CD4-positive, alpha-beta T cell treated with Interleukin-17A for 1 hour (primary cell): ENCODE measurements at places on chromosomes 1 and 21.

DNA sequence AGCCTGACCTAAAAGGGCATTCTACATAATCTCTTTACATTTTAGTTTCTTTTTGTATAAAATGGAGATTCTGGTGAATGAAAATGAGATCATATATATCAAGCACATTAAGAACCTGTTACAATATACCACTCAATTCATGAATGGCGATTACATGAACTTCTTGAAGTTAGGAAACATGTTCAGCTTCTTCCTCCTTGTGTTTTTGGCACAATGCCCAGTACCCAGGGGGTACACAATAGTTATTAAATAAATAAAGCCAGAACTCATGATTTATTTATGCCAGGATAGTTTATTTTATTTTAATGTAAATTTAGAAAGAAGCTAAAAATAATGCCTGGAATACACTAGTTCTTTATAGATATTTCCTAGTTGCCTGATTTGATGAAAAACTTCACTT is 186.0 kb upstream of the PTGFR start:
- DNase-seq, result no peak

DNA sequence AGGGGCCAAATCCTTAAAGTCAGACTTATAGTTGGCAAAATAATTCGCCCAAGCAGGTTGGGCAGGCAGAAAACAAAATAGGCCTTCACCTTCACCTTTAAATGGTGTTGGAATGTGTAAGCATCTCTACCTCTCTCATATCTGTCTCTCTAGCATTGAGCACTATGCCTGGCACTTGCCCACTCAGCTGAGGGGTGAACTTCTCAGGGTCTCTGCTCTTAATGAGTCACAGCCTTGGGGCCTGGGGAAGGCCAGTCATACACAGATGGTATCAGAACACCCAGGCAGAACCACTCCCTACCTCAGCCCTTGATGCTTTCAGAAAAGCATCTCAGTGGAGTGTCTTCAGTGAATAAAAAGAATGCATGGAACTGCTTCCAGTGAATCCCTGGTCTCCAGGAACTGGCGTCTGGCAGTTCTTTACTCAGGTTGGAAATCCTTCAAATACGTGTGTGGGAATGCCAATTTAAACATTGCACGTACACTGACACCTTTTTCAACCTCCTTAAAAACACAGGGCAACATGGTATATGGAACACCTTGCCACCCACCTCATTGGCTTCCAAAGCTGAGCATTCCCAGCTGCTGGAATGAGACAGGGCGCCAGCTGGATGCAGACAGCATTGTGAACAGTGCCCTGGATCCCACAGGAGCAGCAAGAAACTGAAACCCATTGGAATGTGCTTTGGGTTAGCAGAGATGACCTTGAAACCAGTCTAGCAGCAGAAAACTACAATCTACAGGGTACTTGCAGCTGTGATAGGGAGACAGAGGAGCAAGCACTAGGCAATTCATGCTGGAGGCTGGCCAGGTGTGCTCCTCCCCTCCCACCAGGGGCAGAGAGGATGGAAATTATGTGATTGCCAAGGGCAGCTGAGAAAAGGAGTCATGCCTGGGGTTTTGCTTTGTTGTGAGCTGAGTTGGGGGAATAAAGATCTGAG is 30.0 kb downstream of the ZNF697 start:
- DNase-seq, result no peak

GRCh38 chr1:231544943-231545592 is 16.6 kb downstream of the TSNAX start:
- DNase-seq, result no peak

GRCh38 chr1:179968284-179968993 is 13.8 kb downstream of the CEP350 start:
- no peak for DNase-seq

DNA sequence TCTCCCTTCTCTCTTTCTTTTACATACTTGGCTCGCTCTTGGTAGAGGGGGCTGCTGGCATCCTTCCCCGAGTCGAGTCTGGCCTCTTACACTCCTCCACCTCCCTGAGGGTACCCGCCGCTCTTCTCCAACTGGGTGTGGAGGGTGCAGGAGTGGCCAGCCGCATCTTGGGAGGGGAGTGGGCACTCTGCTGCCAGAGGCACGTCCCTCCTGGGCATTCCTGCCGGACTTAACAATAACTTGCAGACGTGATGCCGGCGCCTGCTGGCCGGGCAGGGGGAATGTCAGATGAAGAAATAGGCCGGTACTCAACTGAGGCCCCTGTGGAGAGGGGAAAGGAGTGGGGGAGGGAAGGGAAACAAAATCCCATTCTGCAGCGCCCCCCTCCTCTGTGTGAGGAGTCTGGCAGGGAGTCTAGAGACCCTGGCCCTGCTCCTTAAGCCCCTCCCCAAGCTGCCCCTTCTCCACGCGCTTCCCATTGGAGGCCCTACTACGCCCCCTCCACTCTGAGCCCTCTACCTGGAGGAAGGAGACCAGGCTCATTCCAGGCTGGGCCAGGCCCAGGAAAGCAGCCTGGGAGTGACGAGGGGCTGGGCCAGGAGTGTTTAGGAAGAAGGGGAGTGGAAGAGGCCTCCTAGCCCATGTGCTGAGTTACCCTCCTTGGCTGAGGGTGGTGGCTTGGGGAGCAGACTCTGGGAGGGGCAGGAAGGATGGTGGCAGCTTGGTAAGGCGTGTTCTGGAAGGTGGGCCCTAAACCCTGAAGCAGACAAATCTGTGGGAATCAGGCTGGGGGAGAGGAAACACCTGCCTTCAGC is 1.8 kb downstream of the ATP2B4 start:
- DNase-seq, result peak; percentile 20

DNA sequence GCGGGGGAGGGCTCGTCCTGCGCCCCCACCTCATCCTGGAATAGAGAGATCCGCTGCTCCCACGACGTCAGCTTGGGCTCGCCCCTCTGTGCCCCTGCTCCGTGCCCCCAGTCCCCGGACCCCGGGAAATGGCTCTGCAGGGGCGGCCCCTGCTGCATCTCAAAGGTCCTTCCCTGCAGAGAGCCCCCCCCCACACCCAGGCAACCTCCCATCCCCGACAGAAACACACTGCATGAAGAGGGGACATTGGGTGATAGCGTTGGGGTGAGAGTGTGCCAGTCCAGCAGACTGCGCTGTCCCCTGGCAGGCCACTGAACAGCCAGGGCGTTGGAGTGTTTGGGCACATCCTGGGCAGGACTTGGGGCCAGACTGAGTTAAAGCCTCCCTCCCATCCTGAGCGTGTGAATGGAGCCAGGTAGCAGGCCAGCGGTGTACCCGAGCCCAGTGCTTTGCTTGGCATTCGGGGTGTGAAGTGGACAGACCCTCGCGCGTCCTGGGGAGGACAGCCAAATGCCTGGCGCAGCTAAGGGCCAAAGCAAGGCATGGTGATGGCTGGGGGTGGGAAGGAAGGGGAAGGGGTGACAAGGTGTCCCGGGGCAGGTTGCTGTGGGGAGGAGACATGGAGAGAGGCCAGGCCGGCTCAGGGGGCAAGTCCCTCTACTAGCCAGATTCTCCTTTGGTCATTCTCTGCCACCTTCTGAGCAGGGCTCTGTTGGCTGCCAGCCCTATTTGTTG is 633 bp upstream of the ETNK2 start:
- no peak for DNase-seq

- DNase-seq, result no peak
Measured at GRCh38 chr1:114725230-114725629, 8.7 kb upstream of the NRAS start.

- no peak for DNase-seq
Measured at GRCh38 chr1:92747735-92748134, 37.2 kb downstream of the EVI5 start.

- DNase-seq, result no peak
Measured at GRCh38 chr21:40516335-40516734, 330.6 kb downstream of the DSCAM start.

DNA sequence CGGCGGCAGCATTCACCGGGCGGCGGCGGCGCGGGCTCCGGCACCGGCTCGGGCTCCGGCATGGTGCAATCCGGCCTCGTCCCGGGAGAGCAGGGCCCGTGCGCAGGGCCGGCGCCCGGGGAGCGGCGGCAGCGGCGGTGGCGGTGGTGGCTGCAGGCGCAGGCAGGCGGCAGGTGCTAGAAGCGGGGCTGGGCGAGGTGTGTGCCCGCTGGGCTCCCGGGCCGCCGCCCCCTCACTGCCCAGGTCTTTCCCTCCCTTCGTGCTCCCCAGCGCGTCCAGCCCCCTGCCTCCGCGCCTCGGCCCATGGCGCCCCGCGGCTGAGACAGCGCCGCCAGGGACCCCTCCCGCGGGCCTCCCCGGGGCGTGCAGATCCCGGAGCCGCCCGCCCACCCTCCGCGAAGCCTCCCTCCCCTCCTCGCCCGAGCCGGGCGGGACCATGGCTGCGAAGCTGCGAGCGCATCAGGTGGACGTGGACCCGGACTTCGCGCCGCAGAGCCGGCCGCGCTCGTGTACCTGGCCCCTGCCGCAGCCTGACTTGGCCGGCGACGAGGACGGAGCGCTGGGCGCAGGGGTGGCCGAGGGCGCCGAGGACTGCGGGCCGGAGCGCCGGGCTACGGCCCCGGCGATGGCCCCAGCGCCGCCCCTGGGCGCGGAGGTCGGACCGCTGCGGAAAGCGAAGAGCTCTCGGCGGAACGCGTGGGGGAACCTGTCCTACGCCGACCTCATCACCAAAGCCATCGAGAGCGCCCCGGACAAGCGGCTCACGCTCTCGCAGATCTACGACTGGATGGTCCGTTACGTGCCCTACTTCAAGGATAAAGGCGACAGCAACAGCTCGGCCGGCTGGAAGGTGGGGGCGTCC is 492 bp downstream of the FOXO6 start:
- peak; percentile 32 for DNase-seq

DNA sequence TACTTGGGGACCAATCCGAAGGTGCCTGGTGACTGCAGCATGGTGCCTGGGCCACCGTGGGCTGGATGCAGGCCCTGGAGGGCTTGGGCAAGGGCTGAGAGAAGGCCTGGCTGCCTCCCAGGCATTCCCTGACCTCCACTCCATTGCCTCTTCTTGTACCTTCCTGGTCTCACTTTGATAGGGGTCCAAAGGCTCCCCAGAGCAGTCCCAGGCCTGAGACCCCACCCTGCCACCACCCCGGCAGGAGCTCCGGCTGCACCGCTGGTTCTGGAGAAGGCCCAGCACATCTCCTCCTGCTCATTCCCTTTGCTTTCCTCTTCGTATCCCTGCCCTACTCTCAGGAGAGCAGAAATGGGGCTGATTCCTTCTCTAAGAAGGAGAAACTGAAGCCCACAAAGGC is 133.3 kb upstream of the IPO9 start:
- no peak for DNase-seq

- DNase-seq, result no peak
Measured at GRCh38 chr1:2528016-2528415, 1.6 kb upstream of the PANK4 start.

DNA sequence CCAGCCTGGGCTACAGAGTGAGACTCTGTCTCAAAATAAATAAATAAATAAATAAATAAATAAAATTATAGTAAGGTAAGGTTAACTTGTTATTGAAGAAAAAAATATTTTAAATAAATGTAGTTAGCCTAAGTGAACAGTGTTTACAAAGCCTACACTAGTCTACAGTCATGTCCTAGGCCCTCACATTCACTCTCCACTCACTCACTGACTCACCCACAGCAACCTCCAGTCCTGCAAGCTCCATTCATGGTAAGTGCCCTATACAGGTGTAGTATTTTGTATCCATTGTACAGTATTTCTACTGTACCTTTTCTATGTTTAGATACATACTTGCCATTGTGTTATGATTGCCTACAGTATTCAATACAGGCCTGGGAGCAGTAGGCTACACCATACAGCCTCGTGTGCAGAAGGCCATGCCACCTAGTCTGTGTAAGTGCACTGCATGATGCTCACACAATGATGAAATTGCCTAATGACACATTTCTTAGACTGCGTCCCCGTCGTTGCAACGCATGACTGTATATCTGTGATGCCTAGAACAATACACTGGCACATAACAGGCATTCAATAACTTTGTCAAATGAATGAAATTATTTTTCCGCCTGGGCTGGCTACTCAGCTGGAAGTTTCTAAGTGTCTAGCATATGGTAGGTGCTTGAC is 14.8 kb downstream of the KCNN3 start:
- no peak for DNase-seq

GRCh38 chr1:58515794-58516401 is 30.6 kb downstream of the OMA1 start:
- DNase-seq, result peak; percentile 73

DNA sequence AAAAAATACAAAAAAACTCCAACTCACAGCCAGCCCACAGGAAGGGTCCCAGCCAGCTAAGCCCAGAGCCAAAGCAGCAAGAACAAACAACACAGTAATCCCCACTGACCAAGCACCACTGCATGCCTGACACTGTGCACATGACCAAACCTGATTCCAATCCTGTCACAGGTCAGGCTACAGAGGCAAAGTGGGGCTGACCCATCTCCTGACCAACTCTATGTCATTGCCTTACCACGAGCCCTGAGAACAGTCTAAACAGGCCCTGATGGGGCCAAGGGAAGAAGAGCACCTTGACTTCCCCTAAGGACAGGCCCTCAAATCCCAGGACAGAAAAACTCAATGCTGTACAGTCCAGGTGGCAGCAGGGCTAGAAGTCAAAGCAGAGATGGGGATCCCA is 2.4 kb downstream of the LSS start:
- no peak for DNase-seq

DNA sequence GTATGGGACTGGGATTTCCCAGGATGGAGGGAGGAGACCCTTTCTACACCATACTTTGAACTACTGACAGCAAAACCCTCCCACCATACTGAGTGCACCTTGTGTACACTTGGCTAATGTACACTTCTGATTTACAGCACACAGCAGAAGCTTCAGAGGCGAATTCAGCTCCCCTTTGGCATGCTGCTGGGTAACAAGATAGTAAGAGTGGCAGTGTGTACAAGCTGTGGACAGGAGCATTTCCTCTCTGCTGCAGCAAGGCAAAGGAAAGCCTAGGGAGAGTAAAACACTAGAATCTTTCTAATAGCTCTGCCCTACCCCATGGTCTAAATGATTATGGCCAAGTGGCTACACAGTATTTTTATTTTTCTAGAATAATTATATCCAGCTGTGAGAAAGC is 83.9 kb upstream of the ARTN start:
- DNase-seq, result no peak

DNA sequence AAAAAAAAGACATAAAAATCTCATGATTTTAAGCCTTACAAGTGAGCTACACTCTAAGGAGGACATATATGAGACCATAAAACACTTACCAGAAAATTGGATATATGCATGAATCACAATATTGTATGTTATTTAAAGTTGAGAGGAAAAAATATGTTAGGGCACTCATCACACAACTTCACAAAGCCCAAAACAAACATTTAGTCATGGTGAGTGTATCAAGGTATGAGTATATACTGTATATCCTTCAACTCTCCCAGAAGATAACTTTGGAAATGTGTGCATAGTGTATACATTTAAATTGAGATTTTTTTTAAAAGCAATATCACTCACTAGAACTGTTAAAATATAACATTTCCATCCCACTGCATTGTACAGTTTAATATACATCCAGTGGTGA is 259.3 kb downstream of the SRGAP2C start:
- no peak for DNase-seq

DNA sequence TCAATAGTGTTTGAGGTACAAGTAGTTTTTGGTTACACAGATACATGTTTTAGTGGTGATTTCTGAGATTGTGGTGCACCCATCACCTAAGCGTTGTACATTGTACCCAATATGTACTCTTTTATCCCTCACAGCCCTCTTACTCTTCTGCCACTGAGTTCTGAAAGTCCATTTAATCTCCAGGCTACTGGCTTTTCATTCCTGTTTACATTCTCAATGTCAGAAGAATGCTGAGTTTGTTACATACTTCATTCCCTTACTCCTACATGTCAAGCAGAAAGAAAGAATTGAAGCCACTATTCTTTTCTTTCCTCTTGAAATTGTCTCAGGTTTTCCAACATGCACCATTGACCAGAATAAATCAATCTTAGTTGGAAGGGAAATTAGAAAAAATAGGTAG is 1565.9 kb downstream of the PLA2G4A start:
- DNase-seq, result no peak

- no peak for DNase-seq
Measured at GRCh38 chr1:40926441-40926840, 53.1 kb upstream of the CTPS1 start.
